T-helper 17 cell (primary cell): ENCODE measurements at places on chromosomes 11 and 22.

- DNase-seq = no peak
These were observed 4.3 kb upstream of the PATZ1 start for GRCh38 chr22:31350410-31350863.

- no peak for DNase-seq
These were observed 56.6 kb downstream of the CSNK2A3 start for GRCh38 chr11:11296434-11296833.

GRCh38 chr11:123628936-123629683 lies 25.3 kb downstream of the SCN3B start:
- DNase-seq = no peak

GRCh38 chr11:65353900-65354264 lies 669 bp upstream of the TIGD3 start:
- no peak for DNase-seq

- no peak for DNase-seq
These were observed 4.2 kb upstream of the SYT8 start for GRCh38 chr11:1830322-1831223.

- no peak for DNase-seq
These were observed 177.2 kb downstream of the SHANK2 start for GRCh38 chr11:71075116-71075720.

DNA sequence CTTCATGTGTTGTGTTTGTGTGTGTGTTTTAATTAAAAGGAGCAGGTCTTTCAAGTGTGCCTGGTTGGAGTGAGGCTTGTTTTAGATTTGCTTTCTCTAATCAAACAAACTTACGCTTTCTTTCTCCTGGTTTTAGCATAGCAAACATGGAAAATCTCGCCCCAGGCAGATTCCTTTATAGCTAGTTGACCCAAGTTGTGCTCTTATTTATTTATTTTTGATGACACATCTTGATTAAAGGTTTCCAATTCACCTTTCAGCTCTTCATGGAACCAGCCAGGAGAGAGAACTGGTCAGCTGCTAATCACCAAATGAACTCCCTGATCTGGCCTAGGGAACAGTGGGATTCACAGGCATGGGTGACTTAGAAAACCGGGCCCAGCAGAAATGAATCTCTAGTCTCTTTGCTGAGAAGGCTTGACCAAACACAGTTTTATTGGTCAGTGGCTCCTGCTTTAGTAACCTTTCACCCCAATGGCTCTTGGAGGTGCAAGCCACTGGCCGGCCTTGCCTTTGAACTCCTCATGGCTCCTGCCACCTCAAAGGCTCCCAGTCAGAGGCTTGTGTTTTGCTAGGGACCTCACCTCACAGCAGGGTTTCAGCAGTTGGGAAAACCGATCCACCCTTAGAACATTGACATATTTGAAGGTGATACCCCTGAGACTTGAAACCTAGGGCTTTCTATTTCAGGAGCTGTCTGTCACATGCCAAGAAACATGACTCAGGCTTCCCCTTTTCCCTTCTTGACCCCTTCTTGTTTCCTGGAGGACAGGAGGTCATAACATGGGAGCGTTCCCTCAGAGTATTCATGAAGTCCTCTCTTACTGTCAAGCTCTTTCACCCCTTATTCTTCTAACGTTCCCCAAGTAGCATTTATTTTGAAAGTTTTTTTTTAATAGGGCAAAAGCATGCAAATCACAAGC lies 48.8 kb downstream of the EXT2 start:
- no peak for DNase-seq

DNA sequence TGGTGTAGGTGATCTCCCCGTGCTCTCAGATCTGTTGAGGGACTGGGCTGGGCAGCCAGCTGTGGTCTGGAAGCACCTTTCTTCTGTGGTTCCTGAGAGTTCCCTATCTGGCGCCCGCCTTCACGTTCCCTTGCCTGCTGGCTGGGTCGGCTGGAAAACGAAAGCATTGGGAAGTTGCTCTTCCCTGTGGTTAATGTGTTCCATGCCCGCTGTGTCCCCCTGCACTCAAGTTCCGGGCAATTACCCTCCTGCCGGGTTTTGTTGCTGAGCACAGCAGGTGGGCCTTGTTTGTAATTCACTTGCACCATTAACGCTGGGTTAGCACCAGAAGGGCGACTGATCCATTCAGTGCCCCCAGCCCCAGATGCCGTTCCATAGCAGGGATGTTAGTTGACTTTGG lies 134.1 kb downstream of the GRIK4 start:
- DNase-seq = no peak

- DNase-seq = no peak
These were observed 23.7 kb upstream of the CTR9 start for GRCh38 chr11:10727146-10727851.

GRCh38 chr22:17083255-17083654 lies 1.5 kb upstream of the IL17RA start:
- DNase-seq = no peak

DNA sequence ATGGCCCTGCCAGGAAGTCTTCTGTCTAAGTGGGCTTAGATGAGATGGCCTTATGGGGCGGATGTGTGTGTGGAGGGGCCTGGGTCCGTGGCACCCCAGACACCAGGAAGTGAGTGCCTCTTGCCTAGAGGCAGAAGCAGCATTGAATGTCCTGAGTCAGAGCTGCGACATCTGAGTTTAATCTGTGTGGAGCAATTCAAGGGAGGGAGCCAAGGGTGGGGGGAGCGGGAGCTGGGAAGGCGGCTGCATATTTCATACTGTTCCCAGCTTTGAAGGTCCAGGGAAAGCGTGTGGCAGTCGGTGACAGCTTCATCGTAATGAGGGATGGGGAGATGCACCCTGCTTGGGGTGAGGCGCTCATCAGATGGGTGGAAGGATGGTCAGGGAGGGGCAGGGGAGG lies 73.5 kb upstream of the THY1 start:
- no peak for DNase-seq

- DNase-seq = no peak
These were observed 631 bp downstream of the PHF21A start for GRCh38 chr11:46120346-46121300.

DNA sequence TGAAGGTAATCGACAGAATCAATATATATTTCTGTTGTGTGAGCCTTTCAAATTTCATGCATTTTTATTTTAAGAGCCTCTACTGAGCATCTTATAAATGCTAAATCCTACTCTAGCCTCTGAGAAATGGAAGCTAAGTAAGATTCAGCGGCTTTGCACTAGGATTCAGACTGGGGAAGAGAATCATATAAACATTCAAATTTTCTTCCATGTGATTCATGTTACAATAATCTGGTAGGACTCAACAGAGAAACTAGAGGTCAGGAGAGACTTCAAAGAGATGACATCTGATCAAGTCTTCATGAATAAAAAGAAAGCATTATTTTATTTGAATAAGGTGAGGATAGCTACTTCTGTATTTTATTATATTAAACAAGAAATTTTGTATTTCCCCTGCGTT lies 538.9 kb downstream of the DLG2 start:
- DNase-seq = no peak

DNA sequence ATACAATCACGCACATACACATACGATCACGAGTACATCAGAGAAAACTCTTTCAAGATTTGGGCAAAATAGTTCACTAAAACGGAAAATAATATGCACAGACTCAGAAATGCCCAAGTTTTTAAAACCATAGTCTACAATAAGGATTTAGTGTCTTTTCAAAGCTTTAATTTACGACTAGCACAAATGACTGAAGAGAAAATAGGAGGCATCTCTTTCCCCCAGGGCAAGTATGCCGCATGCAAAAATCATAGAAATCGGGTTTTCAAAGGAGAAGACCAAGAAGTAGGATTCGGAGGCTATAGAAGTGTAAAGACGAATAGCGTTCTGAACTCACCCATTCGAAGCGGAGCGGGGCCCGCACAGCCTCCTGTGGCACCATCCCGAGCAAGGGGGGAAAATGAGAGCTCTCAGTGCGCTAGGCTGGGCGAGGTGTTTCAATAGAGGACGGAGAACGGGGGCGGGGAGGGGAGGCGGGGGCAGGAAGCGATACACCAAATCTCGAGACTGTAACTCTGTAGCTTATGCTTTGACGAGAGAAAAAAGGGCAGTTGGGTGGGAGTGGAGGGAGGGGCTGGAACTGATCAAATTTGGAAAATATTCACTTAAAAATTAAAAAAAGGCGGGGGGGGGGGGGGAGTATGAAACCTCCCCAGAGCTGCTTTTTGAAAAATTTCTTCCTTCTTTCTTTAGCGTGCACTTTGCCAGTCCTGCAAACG lies 15.8 kb downstream of the BLID start:
- no peak for DNase-seq

GRCh38 chr11:131888230-131888855 lies 517.9 kb downstream of the NTM start:
- no peak for DNase-seq

DNA sequence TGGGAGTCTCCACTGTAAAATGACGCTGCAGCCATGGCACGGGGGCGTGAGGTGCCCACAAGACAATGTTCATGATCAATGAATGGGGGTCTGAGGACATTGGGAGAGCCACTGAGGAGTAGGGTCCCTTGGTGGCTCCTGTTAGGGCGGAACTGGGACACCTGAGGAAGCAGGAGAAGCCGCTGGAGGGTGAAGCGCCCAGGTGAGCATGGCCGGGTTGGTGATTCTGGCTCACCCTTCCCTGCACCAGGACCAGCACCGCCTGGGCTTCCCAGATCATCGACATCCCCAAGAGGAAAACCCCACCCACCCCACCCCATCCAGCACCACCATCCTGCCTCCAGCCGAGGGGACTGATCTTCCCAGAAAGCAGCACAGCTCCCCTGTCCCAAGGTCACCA lies 30.6 kb downstream of the SHANK2 start:
- DNase-seq = no peak

- DNase-seq = no peak
These were observed 595 bp downstream of the TRIM66 start for GRCh38 chr11:8681837-8682302.

- no peak for DNase-seq
These were observed 2.4 kb upstream of the WT1 start for GRCh38 chr11:32437495-32438345.

GRCh38 chr11:76735841-76736240 lies 47.3 kb upstream of the TSKU start:
- no peak for DNase-seq

GRCh38 chr22:40236131-40236665 lies 58.5 kb downstream of the TNRC6B start:
- DNase-seq = no peak

DNA sequence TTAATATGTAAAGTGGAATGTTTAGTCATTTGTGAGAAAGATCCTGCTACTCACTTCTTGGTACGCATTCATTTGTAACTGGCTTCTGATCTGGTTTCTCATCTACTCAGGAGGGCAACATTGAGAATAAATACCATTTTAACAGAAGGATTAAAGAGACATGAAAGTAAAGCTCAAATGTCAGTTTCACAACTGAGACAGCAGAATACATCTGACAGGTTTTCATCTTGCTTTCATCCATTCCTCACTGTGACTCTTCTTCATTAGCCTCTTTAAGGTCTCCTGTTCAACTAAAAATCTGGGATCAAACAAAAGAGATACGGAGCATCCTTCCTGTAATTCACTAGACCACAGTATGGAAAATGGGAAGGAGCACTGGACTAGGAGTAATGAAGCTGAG lies 31.4 kb upstream of the CCDC89 start:
- no peak for DNase-seq

DNA sequence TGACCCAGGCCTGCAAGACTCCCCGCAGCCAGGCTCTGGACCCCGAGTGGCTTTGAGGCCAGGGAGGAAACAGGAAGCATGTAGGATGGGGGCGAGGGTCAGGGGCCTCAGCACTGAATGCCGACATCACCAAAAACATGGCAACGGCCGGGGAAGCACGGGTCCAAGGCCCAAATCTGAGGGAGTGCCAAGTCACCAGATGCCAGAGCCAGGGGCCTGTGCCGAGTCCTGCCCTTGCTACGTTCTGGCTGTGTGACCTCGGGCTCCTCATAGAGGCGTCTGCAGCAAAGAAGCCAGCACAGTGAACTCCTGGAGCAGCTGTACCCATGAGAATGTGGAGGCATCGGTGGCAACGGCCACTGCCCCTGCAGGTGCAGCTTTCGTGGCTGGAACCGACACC lies 420.7 kb downstream of the CTTN start:
- no peak for DNase-seq

GRCh38 chr22:39496131-39496838 lies 5.8 kb upstream of the MIEF1 start:
- no peak for DNase-seq

- DNase-seq = no peak
These were observed 1155.9 kb downstream of the TBC1D22A start for GRCh38 chr22:47918276-47918921.

DNA sequence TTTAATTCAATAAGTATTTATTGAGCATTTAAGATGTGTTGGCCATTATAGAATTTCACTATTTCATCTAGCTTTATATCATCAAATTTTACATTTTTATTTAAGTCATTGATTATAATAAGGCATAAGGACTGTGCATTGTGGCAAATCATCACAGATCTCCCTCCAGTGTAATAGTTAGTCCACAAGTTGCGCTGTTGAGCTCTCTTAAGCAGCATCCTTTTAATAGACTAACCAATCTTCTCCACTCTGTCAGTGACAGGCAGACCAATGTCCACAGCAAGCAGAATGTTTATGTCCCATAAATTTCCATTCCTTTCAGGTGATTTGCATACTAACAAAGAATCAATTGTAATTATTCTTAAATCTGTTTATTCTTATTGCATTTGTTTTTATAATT lies 595.3 kb upstream of the CCDC90B start:
- no peak for DNase-seq

DNA sequence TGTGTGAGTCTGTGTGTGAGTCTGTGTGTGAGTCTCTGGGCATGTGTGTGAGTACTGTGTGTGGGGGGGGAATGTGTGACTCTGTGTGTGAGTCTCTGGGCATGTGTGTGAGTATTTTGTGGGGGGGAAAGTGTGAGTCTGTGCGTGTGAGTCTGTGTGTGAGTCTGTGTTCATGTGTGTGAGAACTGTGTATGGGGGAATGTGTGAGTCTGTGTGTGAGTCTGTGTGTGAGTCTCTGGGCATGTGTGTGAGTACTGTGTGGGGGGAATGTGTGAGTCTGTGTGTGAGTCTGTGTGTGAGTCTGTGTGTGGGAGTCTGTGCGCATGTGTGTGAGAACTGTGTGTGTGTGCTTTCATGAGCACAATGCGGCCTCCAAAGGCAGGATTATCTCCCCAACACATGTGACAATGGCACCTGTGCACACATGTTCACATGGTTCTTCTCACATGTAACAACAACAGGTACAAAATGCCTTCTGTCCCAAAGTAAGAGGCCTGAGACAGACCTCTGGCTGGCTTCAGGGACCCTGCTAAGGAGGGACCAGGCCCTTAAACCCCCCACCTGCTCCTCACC lies 1.6 kb downstream of the CD5 start:
- no peak for DNase-seq

DNA sequence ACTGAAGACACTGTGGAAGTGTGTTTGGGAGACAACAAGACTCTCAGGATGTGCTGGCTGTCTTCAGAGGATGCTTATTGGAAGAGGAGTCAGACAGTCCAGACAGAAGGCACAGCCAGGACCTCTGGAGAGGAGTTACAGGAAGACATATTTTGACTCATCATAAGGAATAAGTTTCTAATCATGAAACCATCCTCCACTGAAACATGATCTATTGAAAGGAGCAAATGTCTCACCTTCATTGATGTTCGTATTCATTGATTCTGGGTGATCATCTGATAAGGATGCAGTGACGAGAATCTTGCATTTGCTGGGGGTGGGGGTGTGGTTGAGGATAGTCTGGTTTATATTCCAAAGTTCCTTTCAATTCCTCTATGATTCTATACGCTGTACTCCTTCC lies 2.5 kb upstream of the CXCR5 start:
- no peak for DNase-seq

GRCh38 chr11:7422544-7423331 lies 62.6 kb upstream of the OLFML1 start:
- no peak for DNase-seq
